Activated T-helper 1 cell treated with Interleukin-2 at 50 U/mL for 16 hours (primary cell): ENCODE measurements at places on chromosomes 5 and 9.

DNA sequence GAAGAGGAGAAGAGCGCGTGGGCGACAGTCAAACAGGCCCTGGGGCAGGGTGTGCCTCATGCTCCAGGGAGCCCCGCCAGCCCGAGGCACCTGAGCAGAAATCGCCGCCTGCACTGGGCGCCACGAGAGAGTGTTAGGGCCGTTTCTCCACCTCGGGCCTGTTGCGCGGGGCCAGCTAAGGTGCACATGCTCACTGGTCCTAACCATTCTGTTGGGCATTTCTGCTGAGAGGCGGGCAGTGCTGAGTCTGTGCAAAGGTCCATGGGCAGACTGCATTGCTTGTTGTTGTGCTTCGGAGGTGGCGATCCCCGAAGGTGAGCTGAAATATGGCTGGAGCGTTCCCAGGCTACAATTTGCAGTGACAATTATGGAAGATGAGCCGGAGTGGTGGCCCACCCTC is 367.8 kb upstream of the SPATA31A5 start:
- no peak for DNase-seq

DNA sequence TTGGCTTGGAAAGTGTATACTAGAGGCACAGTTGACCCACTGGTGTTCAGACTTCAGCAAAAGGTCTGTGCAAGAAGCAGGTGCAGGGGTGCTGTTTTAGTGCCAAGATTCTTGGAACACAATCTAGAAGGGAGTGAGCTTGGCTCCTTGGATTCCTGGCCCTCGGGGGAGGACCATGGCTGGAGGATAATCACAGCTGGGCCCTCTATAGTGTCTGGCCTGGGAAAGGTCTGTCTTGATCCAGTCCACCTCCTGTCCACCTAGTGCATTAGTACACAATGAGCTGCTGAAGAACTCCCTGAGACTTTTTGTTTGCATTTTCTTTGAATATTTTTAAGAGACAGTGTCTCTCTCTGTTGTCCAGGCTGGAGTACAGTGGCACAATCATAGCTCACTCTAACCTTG is 50.4 kb upstream of the PLPP1 start:
- DNase-seq: no peak

DNA sequence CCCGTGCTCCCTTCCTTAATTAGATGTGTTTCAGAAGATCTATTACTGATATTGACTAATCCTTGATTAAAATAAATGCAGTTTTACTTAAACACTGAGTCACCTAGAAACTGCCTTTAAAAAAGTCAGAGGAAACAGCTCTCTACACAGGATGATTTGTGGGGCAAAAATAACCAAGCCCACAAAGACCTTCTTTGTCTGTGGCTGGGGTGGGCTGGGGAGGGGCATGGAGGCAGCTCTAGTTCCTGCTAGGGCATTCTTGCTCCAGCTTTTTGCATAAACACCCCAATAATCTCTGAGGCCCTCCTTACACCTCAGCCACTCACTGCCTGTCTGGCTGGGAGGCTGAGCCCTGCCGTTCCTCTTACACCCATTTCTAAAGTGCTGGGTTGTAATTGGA is 227.6 kb upstream of the DAP start:
- DNase-seq: no peak

GRCh38 chr9:15724016-15724415 is 171.2 kb downstream of the CCDC171 start:
- DNase-seq: no peak

DNA sequence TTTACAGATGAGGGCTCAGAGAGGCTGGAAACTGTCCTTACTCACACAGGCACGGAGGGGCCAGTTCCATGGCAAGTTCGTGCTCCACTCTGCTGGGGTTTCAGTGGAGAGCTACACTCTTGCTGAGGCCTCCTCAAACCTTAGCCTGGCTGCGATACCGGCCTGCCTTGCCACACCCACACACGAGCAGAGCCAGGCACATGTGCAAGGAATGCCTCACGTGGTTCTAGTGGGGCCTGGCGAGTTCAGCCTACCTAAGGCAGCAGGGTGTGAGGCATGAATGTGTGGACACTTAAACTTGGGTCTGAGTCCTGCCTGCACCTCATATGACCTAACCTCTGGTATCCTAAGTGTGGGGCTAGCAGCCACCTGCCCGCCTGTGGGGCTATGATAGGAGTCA is 21.5 kb upstream of the PRDM12 start:
- no peak for DNase-seq

DNA sequence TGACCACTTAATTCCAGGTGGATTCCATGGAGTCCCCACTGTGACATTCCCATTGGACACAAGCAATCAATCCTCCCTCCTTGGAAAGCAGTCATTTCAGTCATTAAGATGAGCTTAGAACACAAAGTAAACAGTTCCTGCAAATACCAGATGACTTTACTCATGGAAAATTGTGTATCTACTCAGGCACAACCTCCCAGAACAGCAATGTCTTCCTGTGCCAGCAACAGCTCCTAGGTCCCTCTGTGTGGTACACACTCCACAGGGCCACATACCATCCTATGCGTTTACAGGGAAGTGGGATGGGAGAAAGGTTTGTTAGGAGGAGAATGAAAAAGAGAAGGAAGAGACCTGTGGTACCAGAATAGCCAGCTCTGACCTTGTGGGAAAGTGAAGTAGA is 53.7 kb downstream of the MTMR12 start:
- DNase-seq: no peak

DNA sequence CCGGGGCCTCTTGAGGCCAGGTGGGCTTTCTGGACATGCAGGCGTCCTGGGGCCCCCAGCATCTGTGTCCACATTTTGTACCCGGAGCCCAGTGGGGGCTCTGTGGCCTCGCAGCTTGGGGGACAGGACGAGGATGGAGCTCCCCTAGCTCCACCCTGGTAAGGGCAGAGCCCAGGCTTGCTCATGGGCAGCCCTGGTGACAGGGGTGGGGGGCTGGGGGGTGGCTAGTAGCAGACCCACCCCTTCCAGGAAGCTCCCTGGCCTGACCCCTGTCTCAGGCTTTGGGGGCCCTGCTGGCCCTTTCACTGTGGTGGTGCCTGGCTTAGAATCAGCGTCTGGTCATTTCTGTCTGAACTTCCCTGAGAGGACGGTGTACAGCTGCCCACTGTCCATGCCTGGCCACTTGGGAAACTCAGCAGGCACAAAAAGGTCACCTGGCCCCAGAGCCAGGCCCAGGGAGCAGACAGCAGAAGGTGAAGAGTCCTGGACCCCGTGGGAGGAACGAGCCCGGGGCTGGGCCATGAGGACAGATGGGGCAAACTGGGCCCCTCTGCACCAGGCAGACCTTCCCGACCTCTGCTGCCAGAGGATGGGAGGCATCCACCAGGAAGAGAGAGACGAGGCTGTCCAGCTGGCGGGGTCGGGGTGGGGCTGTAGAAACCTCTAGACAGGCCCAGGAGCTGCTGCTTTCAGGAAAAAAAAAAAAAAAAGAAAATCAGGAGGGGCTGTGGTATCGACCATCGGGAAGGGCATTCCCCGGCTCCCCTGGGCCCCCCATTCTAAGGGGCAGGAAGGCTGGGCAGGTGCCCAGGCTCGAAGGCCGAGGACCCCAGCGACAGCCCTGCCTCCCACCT is 52.8 kb downstream of the EXD3 start:
- no peak for DNase-seq

- no peak for DNase-seq
Measured at GRCh38 chr9:125428060-125428901, 166.7 kb downstream of the GAPVD1 start.

GRCh38 chr5:104998572-104998971 is 1436.0 kb upstream of the NUDT12 start:
- DNase-seq: no peak

- no peak for DNase-seq
Measured at GRCh38 chr5:62572918-62573514, 5.6 kb upstream of the LRRC70 start.

GRCh38 chr5:7015586-7016256 is 302.5 kb downstream of the TENT4A start:
- no peak for DNase-seq

- no peak for DNase-seq
Measured at GRCh38 chr9:95722141-95722540, 153.3 kb upstream of the ERCC6L2 start.

- DNase-seq: no peak
Measured at GRCh38 chr5:66945389-66946349, 250.9 kb downstream of the CD180 start.

GRCh38 chr5:150778517-150779396 is at the start of gene SMIM3:
Gene SMIM3 (plus strand): TSS chr5:150778757. CDS start chr5:150795441, 16,684 bp downstream.
- peak; percentile 52 for DNase-seq

DNA sequence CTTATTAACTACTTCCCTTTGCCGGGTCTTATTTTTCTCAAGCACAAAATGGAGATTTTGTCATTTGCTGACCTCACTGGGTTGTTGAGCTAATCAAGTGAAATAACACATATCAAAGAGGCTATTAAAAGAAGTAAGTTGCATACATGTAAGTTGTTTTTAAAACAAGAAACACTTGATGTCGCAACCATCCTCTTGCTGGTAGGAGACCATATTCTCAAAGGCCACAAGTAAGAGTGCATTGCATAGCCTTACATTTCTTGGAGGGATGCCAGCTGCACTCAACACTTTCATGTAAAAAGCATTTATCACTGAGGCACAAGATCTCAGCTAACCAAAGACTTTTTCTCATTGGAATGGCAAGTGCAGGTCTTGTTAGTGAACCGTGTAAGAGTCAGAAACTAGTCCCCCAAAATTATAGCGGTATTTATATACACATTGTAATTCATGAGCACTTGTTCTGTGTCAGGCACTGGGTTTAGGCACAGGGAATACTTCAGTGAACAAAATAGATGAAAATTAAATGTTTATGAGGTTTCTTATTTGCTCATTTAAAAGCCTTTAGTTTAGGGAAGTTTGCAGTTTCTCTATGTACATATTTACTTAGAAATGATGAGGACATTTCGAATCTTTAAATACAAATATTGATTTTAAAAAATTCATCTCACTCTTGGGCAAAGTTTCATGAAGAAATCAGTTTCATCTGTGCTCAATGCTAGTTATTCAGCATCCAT is 72.0 kb downstream of the ZFAND5 start:
- no peak for DNase-seq

- DNase-seq: no peak
Measured at GRCh38 chr5:174624733-174625522, 99.5 kb upstream of the MSX2 start.

- DNase-seq: no peak
Measured at GRCh38 chr9:19994296-19994695, 205.5 kb upstream of the SLC24A2 start.

DNA sequence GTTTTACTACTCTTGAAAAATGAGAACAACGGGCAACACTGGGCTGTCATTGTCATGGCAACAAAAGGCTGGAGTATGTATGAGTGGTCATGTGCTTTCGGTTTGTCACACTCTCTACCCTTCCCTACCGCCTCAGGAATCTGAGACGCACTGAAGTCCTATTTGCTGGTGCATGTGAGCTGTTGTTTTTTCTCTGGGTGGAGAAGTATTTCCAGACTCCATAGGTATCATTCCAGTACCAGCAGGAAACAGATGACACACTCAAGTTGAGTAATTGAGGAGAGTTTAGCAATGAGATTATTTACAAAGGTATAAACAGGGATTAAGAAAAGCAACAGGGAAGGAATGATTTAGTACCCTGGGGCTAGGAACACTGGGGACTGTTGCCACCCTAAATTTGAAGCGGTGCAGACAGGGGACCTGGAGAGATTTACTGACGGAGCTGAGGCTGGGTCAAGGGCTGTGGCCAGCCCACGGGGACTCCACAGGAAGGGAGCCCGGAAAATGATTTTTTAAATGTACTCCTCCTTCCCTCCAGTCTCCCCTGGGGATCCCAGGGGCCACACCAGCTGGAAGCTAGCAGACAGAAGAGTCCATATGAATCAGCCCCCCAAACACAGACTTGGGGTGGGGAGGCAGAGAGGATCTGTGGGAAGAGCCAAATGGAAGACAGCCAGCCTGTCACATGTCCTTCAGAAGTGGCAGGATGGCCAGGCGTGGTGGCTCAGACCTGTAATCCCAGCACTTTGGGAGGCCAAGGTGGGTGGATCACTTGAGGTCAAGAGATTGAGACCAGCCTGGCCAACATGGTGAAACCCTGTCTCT is 13.2 kb upstream of the ZBTB43 start:
- no peak for DNase-seq

- no peak for DNase-seq
Measured at GRCh38 chr5:167513381-167513780, 778.1 kb upstream of the WWC1 start.

DNA sequence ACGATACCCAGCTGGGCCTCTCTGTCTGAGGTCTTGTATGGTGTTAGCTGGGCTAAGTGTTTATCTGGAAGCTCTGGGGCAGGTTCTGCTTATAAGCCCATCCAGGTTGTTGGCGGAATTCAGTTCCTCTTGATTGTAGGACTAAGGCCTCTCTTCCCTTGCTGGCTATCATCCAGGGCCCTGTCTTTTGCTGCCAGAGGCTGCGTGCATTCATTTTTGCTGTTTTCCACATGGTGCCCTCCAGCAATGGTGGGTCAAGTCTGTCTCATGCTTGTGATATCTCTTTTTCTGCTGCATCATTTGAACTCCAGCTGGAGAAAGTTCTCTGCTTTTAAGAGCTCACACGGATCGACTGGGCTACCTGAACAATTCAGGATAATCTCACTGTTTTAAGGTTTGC is 105.7 kb upstream of the ZNF618 start:
- DNase-seq: no peak

GRCh38 chr9:98365227-98365669 is 109.8 kb upstream of the TBC1D2 start:
- no peak for DNase-seq

DNA sequence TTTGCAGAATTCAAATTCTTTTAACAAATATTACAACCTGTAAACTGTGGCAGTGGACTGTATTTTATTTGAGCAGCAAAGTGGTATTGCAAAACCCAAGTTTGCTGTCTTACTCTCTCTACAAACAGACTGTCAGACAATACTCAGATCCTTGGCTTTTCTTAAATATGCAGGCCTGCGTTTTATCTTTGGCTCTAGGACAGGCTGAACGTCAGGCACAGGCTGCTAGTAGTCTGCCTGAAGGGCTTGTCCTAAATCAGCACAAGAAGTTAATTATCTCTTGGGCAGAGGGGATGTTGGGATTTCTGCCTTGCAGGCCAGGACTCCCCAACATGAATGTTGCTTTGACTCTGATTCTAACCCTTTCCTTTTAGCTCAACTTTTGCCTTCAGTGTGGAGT is 147.5 kb downstream of the SLIT3 start:
- no peak for DNase-seq

DNA sequence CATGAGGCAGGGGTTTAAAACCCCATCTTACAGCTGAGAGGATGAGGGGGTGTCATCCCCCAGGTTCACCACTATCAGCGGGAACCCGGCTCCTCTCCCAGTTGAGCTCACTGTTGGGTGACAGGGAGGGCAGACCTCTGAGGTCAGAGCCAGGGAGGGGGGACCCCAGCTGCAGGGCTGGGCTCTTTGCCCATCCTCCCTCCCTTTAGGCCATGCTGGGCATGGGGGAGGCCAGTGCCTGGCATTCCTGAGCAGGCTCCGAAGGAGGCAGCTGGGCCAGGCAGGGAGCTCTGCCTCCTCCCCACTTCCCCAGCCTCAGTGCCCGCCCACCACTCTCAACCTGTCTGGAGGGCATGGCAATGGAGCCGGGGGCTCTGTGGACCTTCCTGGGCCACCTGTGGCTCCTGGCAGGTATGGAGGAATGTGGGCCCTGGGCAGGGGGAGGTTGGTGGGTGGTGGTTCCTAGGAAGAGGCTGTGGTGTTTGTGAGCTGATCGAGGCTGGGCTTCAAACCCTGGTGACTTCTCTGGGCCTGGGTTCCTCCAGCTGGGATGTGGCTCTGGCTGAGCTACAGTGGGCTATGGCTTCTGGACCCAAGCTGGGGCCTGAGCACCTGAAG is 12.6 kb downstream of the CRB2 start:
- DNase-seq: no peak
